ENCODE measurements at places on chromosomes 4 and X.

GRCh38 chr4:75432683-75433082 lies 81.5 kb downstream of the RCHY1 start:
- DNase-seq = no peak

GRCh38 chr4:78756776-78757175 lies 19.4 kb upstream of the BMP2K start:
- no peak for DNase-seq

DNA sequence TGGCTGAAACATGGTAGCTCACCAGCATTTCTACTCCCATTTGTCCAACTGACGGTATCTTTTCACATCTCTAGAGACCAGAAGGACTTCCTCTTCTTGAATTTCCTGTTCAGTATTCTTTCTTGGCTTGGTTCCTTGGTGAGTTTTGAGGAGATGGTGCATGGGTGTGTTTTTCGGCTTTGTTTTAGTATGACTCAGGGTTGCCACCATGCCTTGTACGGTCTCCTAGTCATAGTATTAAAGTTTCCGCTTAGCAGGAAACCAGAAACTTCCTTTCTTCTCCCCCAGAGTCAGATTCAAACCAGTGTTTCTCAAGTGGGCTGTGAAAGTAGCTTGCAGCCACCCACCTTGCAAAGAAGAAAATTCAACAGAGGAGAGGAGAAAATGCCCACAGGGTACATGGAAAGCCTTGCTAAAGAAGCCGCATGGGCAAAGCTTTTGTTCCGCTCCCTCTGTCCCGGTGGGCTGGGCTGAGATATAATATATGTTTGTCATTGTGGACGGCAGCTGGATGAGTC lies 5.7 kb downstream of the CD99 start:
- DNase-seq = no peak

DNA sequence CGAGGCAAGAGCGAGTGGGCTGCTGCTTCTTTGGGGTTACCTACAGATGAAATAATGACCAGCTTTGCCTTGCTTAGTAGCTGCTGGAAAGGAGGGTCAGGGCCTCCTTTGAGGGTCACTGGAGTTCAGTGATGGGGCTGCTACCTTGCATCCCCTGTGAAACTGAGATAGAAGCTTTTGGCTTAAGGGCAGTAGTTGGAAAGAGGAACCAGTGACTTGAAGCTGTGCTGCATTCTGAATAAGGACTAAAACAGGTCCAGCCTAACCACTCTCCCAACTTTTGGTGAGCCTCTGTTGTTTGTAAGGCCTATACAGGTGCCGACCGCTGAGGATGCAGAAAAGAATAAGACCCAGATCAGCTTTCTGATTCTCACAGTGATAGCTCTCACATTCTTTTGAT lies 41.2 kb downstream of the RASL11B start:
- no peak for DNase-seq

All from stimulated activated CD8-positive, alpha-beta memory T cell treated with anti-CD3 and anti-CD28 coated beads, Interleukin-12 subunit alpha, Interleukin-12 subunit beta, amount 100 ng/mL, for 1 hour (primary cell).